ENCODE measurements at places on chromosomes 11 and 22. TPM values are rescaled to one million over a fixed set of nuclear protein-coding genes. Genes with fewer than 3 reads are reported as not detected.

MS4A12 gene
- not detected for total RNA-seq

DRD2 gene
- not detected for total RNA-seq

ZNF280B gene
- 2.4 TPM for total RNA-seq

OR52B6 gene
- not detected for total RNA-seq

RIMBP3B gene
- total RNA-seq = 0.15 TPM

OTUB1 gene
- total RNA-seq = 72.2 TPM

P2RX6 gene
- not detected for total RNA-seq

E2F8 gene
- total RNA-seq = 16.0 TPM

NXPE2 gene
- not detected for total RNA-seq

TAF1D gene
- 342 TPM for total RNA-seq

OR8H2 gene
- total RNA-seq = not detected

C11orf97 gene
- total RNA-seq = not detected

All from activated CD4-positive, alpha-beta memory T cell treated with anti-CD3 and anti-CD28 coated beads for 36 hours (primary cell).